ENCODE measurements at places on chromosomes 6 and 20. TPM values are rescaled to one million over a fixed set of nuclear protein-coding genes. Genes with fewer than 3 reads are reported as not detected.

The LHFPL5 gene
- total RNA-seq = not detected

The NRN1 gene
- total RNA-seq = 5.8 TPM

The PRIM2 gene
- 34.9 TPM for total RNA-seq

The SEL1L2 gene
- total RNA-seq = not detected

The FAM210B gene
- 5.9 TPM for total RNA-seq

The SIRPB2 gene
- total RNA-seq = not detected

The SLC17A1 gene
- 0.15 TPM for total RNA-seq

The POU5F1 gene
- total RNA-seq = not detected

The NKAIN4 gene
- total RNA-seq = not detected

The TEAD3 gene
- 0.17 TPM for total RNA-seq

The MCM3 gene
- total RNA-seq = 142 TPM

The UST gene
- total RNA-seq = 0.10 TPM

The STAU1 gene
- 57.1 TPM for total RNA-seq

The GPSM3 gene
- 265 TPM for total RNA-seq

The SIGLEC1 gene
- total RNA-seq = not detected

The FOXA2 gene
- total RNA-seq = not detected

The KIF6 gene
- total RNA-seq = 0.10 TPM

The CNBD2 gene
- 2.2 TPM for total RNA-seq

The ADTRP gene
- 9.2 TPM for total RNA-seq

The ZGPAT gene
- 50.4 TPM for total RNA-seq

The HMGCLL1 gene
- total RNA-seq = not detected

The ULBP2 gene
- total RNA-seq = 2.9 TPM

The SLC12A5 gene
- total RNA-seq = 0.49 TPM

The C6orf163 gene
- 4.0 TPM for total RNA-seq

The NOTCH4 gene
- total RNA-seq = 0.37 TPM

The SCP2D1 gene
- total RNA-seq = not detected

The ZFP57 gene
- total RNA-seq = 2.6 TPM

The GATA5 gene
- not detected for total RNA-seq

The CYB5R4 gene
- 31.3 TPM for total RNA-seq

The GNMT gene
- 0.71 TPM for total RNA-seq

The KHDRBS2 gene
- not detected for total RNA-seq

The TFAP2C gene
- total RNA-seq = not detected

The VWA7 gene
- 6.0 TPM for total RNA-seq

The METTL24 gene
- not detected for total RNA-seq

The MATN4 gene
- 6.7 TPM for total RNA-seq

The AKIRIN2 gene
- total RNA-seq = 35.0 TPM

The SYNDIG1 gene
- not detected for total RNA-seq

The GHRH gene
- not detected for total RNA-seq

The RTN4IP1 gene
- 5.8 TPM for total RNA-seq

The ZBP1 gene
- total RNA-seq = 12.5 TPM

The HLA-DOB gene
- total RNA-seq = 8.1 TPM

The IL17A gene
- not detected for total RNA-seq

The CLVS2 gene
- total RNA-seq = not detected
